ENCODE measurements at places on chromosomes 11 and 22.
A peak's percentile ranks its signal among the peaks of the same experiment; 100 is the strongest.

GRCh38 chr22:31177420-31178162, 17.6 kb downstream of the RNF185 start:
- no peak for DNase-seq

- no peak for DNase-seq
Measured at GRCh38 chr11:57179681-57180080, 2.1 kb upstream of the LRRC55 start.

- no peak for DNase-seq
Measured at GRCh38 chr11:27945348-27945747, 162.6 kb downstream of the KIF18A start.

DNA sequence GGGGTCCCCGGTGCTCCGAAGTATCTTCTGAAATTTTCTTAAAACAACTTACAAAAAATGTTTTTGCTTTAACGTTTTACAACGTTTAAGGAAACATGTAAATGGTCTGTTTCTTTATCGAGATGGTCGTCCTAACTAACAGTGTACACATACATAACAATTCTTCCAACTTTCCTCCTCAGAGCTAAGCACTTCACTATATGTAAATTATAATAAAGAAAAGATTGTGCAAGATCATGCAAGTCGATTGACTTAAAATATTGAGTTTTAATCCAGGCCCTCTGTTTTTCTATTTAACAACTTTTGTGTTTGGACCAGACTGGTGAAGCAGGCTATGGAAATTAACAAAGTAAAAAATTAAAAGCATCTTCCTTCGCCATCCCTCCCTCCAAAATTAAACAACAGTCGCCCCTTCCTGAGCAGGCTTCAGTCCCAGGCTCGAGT, 4.9 kb downstream of the ALX4 start:
- no peak for DNase-seq

DNA sequence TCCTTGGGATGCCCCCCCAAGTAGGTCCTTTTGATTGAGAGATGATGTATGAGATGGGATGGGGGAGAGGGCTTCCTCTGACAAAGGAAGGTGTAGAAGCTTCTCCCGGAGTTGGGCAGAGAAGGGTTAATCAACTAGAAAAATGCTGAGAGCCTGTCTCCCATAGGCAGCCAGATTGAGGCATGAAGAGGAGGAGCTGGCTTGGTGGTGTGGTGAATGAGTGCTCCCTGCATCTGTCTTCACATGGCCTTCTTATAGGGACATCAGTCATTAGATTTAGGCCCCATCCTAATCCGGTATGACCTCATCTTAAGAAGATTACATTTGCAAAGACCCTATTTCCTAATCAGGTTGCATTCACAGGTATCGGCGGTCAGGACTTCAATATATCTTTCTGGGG, 61.1 kb downstream of the NFAM1 start:
- DNase-seq: no peak

DNA sequence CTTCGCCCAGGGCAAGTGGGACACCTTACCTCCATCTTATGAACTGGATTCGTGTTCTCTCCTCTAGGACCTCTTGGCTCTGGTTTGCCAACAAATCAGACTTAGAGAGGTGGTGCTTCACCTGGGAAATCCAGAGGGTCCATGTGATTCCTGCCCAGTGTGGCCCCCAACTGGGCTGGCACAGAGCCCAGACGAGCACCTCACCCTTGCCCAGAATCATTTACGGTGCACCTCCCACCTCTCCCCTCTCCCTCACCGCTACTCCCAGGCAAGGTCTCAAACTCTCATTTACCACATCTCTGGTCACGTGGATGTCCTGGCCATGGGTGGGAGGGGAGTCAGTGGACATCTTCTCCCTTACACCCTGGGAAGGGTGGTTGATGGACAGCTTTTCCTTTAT, 1.1 kb downstream of the SPATA19 start:
- no peak for DNase-seq

GRCh38 chr11:18706330-18707243, 8.0 kb downstream of the TMEM86A start:
- peak; percentile 19 for DNase-seq

DNA sequence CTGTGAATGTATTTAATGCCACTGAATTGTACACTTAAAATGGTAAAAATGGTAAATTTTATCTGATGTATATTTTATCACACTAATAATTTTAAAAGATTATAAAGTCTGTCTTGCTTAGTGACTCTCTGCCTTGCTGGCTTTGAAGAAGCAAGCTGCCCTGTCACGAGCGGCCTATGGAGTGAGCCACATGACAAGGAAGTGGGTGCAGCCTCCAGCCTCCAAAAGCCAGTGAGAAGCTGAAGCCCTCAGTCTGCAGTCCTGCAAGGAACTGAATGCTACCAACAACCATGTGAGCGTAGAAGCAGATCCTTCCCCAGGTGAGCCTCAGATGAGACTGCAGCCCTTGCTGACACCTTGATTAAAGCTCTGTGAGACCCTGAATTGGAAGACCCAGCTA, 20.0 kb downstream of the C11orf24 start:
- DNase-seq: no peak

- no peak for DNase-seq
Measured at GRCh38 chr11:1528710-1529109, 42.1 kb upstream of the MOB2 start.

GRCh38 chr22:50454556-50455075, 20.2 kb downstream of the SBF1 start:
- DNase-seq: no peak

DNA sequence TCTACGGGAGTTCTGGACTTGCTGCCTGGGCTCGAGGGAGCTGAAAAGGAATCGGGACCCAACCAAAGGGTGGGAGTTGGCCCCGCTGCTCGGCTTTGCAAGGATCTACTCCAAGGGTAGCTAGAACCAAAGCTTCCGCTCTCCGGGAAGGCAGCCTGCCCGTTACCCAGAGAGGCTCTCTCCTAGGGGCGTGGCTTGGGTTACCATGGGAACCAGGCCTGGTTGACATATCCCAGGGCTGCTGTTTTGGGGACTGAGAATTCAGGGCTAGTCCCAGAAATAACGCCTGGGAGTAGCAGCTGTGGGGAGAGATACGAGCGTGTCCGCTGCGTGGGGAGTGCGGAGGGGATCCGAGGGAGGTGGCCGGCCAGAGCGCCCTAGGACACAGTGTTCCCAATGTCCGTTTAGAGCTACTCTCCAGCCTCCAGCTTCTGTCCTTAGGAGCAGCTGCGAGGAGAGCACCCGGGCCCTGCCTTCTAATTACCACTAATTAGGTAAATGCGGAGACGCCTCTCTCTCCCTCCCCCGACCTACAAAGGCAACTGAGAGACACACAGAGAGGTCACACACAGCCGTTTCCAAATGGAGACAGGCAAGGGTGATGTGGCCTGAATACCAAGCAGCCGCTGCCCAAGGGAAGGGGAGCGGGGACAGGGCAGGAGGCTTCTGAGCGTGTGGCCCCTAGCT, 141.6 kb upstream of the CADM1 start:
- no peak for DNase-seq

DNA sequence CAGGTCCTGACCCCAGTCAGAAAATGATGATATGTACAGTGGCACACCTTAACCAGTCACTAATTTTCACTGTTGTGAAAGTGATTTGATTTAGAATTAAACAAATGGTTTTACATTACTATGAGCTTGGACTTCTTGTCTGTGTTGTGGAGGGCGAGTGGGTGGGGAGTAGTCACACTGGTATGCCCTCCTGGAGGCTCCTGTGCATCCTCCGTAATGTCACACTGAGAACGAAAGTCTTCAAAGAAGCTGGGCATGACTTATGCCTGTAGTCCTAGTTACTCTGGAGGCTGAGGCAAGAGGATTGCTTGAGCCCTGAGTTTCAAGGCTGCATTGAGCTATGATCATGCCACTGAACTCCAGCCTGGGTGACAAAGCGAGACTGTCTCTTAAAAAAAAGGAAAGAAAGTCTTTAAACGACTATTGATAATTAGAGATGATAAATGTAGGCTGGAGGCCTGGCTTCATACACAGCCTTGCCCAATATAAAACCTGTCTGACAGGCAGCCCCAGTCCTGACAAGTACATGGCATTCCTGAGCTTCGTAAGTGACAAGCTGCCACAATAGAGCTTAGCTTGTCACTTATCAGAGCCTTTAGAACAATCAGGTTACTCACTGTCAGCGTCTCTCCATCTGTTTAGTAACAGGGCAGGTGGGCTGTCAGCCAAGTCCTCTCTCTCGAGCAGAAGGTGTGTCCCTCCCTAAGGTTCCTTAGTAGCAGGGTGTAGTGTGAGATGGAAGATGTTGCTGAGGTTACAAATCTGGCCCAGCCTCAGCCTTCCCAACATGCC, 5.0 kb upstream of the LIMK2 start:
- no peak for DNase-seq

DNA sequence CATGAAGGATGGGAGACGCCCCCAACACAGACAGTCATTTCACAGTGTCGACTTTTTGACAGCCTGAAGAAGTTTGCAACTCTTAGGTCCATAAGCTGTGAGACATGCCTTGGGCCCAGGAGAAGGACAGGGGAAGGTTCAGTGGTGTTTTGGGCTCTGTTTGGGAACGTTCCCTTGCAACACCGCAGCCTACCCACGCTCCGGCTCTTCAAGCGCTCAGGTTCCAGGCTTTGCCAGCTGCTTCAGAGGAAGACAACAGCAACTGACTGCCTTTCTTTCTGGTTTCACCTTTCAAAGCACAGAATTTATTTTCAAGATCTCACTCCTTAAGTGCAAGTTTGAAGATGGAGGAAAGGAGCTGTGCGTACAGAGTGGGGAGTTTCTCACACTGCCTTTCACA, 575.8 kb upstream of the B3GAT1 start:
- DNase-seq: no peak

DNA sequence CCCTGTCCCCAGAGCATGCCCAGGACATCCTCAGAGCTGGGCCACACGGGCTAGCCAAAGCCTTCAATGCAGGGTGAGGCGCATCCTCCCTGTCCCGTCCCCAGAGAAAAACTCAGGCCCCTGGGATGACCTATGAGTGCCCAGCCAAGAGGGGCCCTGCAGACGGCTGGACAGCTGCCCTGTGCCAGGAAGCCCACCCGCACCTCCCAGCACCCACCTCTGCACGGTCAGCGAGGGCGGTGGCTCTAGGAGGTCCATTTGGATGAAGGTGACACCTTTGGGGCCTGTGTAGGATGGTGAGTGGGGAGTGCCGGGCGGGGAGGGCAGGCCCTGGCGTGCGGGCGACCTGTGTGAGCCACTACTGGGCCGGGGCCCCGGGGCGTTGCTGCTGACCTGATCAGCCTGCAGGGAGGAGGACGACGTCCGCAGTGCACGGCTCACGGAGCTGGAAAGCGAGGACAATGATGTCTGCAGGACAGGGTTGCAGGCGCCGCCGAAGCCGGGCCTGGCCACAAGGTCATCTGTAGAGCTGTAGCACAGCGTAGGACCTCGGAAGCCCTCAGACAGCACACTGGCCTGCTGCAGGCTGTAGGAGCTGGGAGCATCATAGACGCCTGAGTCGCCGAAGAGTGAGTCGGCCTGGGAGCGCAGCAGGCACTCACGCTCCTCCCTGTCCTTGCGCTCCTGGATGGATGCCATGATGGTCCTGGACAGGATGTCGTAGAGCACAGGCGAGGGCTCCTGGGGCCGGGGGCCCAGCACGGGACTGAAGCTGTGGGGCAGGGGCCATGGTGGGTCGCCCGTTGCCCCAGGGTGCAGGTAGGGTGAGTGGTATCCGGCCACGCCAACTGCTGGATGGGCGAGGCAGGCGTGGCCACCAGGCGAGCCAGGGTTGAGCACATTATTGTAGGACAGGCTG, 180.5 kb downstream of the IGLL1 start:
- no peak for DNase-seq

GRCh38 chr11:44223238-44223637, 86.7 kb downstream of the ALX4 start:
- DNase-seq: no peak

GRCh38 chr11:118194835-118195627, 18.6 kb upstream of the SCN2B start:
- no peak for DNase-seq

DNA sequence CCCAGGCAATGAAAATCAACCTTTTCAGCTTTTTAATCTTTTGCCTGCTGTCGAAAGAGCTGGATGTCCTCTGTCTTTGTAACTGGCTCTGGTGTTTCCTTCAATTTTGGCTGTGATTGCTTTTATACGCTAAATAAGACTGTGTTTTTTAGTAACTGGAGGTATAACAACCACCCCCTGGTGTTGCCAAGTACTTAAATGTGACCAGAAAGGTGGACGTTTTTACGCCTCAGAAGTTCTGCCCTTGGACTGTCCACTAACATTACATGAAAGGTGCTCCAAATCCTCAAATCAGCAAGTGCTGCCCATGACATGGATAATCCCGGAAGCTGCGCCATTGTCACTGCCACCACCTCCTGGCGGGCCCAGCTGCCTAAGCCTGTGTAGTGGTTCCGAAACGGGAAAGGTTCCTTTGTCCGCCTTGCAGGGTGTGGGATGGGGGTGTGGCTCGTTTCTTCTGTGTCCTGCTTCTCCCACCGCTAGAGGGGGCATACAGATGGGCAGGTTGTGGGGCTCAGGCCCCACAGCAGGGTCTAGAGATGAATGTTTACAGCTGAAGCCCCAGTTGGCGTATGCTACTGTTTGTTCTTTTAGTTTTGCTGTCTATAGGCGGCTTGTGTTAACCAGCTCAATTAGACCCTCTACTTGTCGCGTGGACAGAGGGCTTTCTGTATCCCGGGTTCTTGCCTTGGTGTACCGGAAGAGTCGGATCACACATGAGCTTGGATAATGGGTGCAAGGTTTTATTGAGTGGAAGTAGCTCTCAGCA, 82.2 kb upstream of the SEPTIN5 start:
- DNase-seq: no peak

DNA sequence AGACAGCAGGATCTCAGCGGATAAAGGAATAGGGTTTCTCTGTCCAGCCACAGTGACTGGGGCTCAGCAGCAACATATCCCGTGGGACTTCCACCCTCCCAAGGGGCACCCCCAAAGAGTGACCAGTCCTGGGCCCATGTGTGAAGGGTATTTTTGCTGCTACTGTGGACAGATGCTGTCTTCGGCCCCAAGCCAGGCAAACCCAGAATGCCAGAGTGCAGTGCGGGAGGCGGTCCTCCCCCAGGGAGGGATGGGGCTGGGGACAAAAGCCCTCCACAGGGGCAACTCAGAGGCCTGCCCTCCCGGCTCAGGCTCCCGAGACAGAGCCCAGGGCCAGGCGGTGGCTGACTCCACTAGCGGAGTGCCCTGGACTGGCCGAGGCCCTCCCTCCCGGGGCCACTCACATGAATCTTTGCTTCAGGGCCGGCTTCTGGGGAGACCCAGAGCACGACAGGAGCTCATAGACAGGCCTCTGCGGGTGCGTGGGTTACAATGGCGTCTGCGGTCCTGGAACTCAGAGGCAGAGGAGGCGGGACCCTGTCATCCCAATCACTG, 34.7 kb upstream of the WNT7B start:
- DNase-seq: no peak

DNA sequence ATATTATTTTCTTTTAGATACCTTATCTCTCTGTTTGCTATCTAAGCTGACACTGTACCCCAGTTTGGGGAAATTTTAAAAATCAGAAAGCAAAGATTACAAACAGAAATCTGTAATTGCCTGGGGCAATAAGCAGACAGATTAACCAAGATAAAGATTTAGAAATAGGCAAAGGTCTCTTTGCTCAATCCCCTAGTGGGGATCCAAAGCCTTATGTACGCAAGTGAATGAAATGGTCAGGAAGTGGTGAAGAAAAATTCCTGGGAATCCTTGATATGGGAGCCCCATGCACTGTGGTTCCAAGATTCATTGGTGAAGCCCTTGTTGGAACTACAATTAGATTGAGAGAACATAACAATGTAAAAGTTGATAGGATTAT, 139.5 kb upstream of the GUCY1A2 start:
- no peak for DNase-seq

Data from activated gamma-delta T cell treated with anti-CD3 and anti-CD28 coated beads, Interleukin-2, amount 50 U/mL, for 16 hours (primary cell).